ENCODE measurements at places on chromosomes 2 and 18.
A peak's percentile ranks its signal among the peaks of the same experiment; 100 is the strongest.

GRCh38 chr2:240586919-240587800, 626 bp downstream of the CAPN10 start:
- DNase-seq: no peak

GRCh38 chr2:23273786-23274185, 111.2 kb upstream of the KLHL29 start:
- DNase-seq: peak; percentile 44

DNA sequence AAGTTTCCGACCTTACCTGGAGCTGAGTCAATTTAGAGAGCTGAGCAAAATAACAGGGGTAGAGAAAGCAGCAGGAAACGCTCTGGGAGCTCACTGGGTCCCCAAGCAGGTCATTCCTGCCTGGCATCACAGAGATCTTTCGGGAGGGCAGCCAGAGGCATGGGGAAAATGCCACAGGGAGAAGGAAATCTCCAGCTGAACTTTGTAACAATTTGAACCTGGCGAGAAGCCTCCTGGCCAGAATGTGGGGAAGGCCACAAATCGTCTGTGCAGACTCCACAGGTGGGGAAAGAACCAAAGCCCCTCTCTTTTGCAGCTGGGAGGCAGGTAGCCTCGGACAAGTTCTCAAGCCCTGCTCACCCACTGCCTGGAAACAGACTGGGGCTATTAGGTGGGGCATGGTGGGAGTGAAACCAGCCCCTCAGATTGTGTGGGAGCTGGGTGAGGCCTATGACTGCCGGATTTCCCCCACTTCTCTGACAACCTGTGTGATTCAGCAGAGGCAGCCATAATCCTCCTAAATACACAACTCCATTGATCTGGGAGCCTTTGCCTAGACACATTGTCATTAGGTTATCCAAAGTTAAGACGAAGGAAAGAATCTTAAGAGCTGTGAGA, 53.9 kb downstream of the INO80D start:
- no peak for DNase-seq

GRCh38 chr2:15919716-15920434, 20.5 kb upstream of the MYCN start:
- no peak for DNase-seq

GRCh38 chr2:38627391-38627790, 24.7 kb upstream of the HNRNPLL start:
- DNase-seq: no peak

DNA sequence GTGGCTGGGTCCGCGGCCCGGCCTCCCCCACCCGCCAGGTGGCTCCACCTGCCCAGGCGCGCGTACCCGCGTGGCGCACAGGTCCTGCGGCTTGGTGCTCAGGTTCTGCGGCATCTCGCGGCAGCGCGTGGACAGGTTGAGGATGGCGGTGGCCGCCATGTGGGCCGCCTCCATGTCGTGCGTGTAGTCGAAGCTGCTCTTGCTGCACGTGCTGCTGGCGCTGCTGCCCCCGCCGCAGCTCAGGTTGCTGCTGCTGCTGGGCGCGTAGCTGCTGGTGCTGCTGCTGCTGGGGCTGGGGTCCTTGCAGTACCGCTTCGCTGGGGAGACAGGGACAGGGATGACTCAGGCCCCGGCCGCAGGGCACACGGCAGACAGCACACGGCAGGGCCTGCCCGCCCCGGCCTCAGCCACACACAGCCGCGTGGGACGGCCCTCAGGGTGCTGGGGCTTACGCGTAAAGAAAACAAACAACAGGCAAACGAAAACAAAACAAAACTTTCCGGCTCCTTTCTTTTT, 147.7 kb upstream of the PXDN start:
- DNase-seq: no peak

- DNase-seq: no peak
These were observed 4.7 kb upstream of the KCNK3 start for GRCh38 chr2:26687801-26688200.

DNA sequence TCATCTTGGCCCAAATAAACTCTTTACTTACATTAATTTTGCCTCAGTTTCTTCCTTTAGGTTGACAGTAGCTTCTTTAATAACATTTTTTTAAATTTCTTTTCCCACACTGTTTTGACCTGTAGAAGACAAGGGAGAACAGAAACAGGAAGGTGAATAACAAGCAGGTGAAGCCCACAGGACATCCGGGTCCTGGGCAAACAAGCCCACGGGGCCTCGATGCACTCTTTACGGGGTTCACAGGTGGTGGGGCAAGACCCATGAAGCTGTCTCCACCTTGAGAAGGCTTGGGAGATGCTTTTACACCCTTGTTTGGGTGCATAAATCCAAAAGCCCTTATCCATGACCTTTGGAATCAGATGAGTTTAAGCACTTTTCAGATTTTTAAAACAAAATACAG, 301.0 kb upstream of the MGAT5 start:
- DNase-seq: no peak

DNA sequence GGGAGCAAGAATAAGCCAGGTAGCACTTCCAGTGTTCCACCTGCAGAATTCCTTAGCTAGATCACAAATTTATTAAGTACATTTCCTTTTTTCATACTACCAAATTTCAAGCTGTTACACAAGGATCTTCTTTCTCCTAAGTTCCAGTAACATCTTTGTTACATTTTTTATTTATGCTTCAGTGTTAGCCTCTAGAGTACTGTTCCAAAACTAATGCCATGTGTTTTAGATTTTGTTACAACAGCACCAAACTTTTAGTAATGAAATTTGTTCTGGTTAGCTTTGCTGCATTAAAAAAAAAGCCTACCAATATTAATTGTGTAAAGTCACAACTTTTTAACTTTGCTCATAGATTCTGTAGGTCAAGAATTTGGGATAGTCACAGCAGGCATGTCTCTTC, 161.1 kb downstream of the CAMKMT start:
- DNase-seq: no peak

DNA sequence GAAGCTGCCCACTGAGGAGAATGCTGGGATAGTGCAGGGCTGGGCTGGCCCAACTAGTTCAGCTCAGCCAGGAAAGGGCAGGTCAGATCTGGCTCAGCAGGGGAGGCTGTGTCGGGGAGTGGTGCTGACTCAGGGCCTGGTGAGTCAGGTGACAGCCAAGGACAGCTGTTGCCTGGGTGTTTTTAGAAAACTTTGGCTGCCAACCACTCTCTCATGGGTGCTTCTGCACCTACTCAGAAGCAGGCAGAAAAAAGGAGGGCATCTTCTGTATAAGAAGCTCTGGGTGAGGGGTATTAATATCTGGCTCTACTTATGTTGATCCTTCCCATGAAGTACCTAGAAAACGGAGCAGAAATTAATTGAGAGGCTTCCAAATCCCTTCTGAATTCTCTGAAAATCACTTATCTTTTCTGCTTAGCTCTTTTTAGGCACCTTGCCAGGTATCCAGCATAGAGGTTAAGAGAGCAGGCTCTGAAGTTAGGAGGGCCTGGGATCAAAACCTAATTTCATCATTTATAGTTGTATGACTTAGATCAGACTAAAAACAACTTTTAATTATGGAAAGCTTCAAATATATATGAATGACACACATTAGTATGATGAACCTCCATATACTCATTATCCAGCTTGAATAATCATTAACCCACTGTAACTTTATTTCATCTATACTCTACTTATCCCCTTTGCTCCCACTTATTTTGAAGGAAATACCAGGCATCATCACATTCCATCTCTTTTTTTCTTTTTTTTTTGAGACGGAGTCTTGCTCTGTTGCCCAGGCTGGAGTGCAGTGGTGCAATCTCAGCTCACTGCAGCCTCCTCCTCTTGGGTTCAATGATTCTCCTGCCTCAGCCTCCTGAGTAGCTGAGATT, 15.5 kb upstream of the RAB10 start:
- DNase-seq: peak; percentile 96
